ENCODE measurements at places on chromosomes 1 and 21.

GRCh38 chr1:11790880-11791715 lies 14.7 kb downstream of the MTHFR start:
- peak; percentile 52 for DNase-seq

GRCh38 chr1:227654858-227655752 lies 80.0 kb downstream of the JMJD4 start:
- DNase-seq: no peak

GRCh38 chr1:225655509-225656258 lies 2.8 kb upstream of the ENAH start:
- peak; percentile 99 for DNase-seq

DNA sequence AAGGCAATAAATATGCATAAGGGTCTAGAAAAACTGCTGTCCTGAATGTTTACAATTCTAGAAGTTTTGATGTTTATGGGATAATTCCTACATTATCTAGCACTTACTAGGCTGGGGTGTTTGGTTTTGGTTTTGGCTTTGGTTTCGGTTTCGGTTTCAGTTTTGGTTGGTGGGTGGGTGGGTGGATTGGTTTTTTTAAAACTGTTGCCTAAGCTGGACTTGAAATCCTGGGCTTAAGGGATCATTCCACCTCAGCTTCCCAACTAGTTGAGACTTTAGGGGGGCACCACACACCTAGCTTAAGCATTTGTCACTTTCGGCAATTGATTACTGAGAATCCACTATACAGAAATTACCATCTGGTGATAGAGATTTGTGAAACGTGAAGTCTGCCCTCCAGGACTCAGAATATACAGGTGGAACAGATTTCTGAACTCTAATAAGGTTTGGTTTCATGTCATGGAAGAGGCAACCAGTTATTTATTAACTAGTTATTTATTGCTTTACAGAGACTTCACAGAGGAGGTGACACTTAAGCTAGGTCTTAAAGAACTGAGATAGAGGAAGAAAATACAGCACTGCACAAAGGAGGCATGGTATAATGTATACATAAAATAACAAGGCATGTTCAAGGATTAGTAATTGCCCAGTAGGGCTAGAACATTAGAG lies 69.6 kb downstream of the PIK3R3 start:
- DNase-seq: no peak

GRCh38 chr1:207828485-207829158 lies 76.8 kb downstream of the CD46 start:
- peak; percentile 70 for DNase-seq

GRCh38 chr1:41950820-41951219 lies 32.1 kb upstream of the HIVEP3 start:
- no peak for DNase-seq

DNA sequence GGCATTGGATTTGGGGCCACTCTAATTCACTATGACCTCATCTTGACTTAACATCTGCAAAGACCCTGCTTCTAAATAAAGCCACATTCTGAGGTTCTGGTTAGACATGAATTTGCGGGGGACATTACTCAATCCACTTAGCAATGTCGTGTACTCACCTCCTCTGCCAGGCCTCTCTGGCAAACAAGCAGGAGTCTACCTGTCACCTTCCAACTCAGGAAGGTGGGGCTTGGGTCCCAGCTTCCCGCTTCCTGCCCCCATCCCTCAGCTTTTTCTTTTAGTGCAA lies 177.8 kb downstream of the PSMG1 start:
- no peak for DNase-seq

GRCh38 chr1:167927046-167927754 lies 9.3 kb upstream of the DCAF6 start:
- no peak for DNase-seq

Data from fibroblast of upper back skin (primary cell).